ENCODE measurements at places on chromosomes 11 and 22.

GRCh38 chr22:49413551-49413950 lies 414.1 kb downstream of the BRD1 start:
- DNase-seq: no peak

GRCh38 chr11:67354075-67355022 lies 1.0 kb upstream of the POLD4 start:
- DNase-seq: no peak

DNA sequence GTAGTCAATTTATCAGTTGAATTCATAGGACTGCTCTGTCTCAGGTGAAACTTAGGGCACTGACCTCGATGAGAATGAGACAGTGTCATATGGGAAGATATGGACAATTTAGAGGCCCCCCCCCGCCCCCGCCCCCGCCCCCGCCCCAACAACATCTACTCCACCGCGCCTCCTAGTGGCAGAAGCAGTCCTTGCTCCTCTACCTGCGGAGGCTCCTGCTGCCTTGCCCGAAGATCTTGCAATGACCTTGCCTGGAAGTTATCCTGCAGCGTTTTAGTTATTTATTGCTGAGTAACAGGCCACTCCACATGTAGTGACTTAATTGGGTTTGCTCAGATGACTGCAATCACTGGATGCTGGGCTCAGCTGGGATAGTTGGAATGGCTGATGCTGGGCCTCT lies 15.2 kb downstream of the SERPINH1 start:
- DNase-seq: peak; percentile 48

GRCh38 chr11:67463186-67463585 lies 5.9 kb downstream of the TMEM134 start:
- no peak for DNase-seq

DNA sequence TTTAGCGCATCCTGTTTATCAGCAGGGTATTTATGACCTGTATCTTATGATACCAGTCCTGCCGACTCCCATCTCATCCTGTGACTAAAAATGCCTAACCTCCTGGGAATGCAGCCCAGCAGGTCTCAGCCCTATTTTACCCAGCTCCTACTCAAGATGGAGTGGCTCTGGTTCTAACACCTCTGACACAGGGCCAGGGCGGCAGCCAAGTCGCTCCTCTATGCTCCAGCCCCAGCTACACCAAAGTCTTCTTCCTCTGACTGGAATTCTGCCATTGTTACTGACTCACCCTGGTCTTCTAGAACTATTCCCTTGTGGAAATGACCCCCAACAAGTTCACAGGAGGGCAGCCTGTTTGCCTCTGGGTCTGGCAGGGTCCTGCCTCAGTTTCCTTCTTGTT lies 7.9 kb upstream of the C1QTNF6 start:
- DNase-seq: no peak

GRCh38 chr11:60994541-60995080 lies 23.1 kb downstream of the CD6 start:
- no peak for DNase-seq

DNA sequence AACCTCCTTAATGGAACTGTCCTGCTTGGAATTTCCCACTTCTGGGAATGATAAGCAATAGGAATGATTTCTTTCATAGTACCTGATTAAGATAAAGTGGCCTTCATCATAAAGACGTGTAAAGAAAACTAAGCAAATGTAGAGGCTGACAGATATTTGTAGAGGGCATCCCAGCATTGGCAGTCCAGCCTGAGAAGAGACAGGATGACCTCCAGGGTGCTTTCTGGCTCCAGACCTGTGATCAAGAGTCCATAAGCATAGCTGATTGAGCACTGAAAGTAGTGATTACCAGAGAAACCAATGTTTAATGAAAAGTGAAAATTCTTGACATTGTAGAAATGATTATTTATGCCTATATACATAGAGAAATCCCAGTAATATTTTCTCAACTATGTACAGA lies 33.6 kb downstream of the YAP1 start:
- no peak for DNase-seq

DNA sequence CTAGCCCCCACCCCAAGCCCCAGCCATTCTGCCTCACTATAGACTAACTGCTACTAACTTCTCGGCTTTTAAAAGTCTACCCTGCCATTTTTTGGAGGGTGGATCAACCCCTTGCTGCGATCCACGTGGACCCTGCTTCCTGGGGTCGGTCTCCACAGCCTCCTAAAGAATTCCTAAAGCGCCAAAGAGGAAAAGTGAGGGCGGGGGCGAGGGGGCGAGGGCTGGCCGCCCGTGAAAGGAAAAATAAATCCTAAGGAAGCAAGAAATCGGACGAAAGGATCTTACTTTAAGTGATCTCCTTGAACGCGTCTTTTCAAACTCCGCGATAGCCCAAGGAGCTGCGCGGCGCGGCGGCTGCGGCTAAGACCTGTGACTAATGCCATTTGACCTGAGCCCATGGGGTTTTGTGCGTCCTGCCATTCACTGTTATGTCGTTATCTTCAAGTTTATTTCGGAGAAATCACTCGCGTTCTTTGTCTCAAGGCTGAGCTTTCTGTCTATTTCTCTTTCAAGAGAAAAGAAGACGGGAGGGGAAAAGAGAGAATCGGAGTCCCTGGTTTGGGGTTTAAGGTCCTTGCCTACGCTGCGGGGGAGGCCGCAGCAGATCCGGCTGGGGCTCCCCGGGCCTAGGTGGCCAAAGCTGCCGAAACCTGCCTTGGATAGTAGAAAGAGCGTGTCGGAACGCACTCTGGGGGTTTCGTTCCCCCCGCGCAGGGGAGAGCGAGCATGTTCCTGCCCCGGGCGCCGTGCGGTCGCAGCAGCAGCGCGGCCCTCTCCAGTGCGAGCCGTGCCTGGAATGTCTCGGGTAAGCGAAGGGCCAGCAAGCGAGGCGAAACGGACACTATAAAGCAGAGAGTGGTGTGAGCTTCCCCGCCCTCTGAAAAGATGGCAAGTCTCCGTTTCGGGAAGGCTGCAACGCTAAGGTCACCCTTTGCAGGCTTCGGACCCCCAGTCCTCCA lies 2.8 kb upstream of the DBX1 start:
- DNase-seq: no peak

DNA sequence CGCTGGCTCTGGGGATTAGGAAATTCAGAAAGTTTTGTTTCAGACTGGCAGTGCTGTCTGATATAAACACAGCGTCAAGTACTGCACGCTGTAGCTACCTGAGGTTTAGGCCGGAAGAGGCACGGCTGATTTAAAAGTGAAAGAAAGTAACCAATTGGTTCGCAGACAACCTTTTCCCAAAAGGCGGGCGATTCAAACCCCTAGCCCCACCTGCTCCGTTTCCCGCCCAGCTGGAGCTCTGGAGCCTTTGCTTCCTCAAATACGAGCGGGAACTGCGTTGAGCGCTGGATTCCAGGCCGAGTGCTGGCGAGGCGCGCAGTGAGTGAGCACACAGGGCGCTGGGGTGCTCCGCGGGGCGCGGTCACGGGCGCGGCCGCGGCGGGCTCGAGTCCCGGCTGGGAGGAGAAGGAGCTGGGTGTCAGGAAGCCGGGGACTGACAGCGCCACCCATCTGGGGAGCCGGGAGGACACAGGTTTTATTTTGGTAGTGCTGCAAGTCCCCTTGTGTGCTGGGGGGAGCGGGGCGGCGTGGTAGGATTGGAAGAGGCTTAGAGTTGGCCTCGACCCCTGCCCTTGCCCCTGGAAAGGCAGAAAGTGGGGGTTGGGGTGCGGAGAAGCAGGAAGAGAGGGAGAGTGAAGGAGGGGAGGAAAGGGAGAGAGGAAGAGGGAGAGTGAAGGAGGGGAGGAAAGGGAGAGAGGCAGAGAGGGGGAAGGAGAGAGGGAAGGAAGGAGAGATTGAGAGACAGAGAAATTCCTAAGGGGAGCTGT lies 2.1 kb downstream of the FAM111A start:
- peak; percentile 79 for DNase-seq

DNA sequence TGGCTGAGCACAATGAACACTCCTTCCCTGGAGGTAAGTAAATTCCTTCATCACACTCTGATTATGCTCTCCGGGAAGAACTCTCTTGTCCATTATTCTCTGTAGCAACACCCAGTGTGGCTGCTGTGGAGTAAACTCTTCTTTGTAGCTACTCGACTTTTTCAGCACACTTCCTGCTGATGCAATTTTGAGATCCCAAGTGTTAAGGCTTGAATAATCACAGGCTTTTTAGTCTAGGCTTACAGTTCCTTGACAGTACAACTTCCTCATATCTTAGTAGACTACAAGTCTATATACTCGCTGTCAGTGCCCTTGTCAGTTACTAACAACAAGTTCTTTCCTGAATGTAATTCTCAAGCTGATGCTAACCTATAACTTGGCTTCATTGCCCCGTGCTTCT lies 301.8 kb upstream of the API5 start:
- DNase-seq: no peak

GRCh38 chr11:7545611-7546010 lies 31.8 kb downstream of the PPFIBP2 start:
- DNase-seq: no peak

DNA sequence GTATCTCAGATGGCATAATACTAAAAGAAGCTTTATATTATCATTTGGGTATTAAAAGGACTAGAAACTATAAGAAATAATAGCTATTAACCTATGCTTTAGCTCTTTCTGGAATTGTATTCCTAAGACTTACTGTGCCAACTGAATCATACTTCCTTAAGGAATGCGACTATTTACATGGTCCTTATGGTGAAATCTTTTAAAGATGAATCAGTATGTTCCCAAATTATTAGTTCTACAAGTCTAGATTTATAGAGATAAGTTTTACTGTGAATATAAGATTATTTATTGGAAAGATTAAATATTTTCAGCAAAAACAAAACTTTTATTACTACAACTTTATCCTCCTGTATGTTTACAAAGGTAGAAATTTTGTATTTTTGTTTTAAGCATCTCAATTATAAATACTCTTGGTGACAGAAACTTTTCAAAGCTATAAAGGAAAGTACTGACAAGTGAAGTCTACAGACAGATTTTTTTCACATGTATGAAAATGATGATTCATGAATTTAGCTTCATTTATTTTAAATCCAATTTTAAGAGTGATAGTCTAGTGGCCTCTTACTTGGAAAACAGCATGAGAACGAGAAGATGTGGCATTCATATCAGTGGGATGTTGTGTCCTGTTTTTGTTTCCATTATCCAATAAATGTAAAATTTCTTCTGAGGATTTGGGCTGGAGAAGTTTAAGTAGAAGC lies 17.8 kb downstream of the KIF18A start:
- DNase-seq: no peak
